ENCODE measurements at places on chromosomes 2 and 18.
A peak's percentile ranks its signal among the peaks of the same experiment; 100 is the strongest.

DNA sequence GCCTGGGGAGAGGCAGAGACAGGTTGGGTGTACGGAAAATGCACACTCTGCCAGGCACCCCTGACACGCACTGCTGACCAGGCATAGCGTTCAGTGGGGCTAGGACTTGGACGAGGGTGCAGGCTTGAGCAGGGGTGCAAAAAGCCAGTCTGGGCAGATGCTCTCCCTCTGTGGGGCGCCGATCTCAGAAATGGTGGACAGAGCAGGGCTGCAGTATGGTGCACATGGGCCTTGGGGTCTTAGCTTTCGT, 1.0 kb upstream of the ARHGEF4 start:
- DNase-seq: no peak

GRCh38 chr2:73006969-73007710, 64.4 kb downstream of the SFXN5 start:
- no peak for DNase-seq

GRCh38 chr2:96325884-96326255, 753 bp downstream of the ITPRIPL1 start:
- DNase-seq: no peak

DNA sequence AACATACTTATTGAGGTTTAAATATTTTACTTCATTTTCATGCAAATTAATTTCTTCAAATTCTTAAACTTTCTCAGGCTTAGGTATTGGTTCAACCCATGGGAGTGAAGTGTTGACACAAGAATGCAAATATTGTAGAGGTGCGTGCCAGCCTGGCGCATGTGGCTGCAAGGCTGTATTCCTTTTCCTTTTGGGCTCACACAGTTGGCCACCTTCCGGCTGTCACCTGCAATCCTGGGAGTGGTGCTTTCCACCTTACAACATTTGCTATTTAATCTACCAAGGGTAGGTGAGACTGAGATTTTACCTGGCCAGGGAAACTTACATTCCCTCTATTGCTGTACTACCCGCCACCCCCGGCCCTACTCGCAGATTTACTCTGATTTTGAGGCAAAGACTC, 141.1 kb downstream of the DCC start:
- no peak for DNase-seq

- DNase-seq: no peak
These were observed 38.3 kb downstream of the TDRD15 start for GRCh38 chr2:21161832-21162614.

DNA sequence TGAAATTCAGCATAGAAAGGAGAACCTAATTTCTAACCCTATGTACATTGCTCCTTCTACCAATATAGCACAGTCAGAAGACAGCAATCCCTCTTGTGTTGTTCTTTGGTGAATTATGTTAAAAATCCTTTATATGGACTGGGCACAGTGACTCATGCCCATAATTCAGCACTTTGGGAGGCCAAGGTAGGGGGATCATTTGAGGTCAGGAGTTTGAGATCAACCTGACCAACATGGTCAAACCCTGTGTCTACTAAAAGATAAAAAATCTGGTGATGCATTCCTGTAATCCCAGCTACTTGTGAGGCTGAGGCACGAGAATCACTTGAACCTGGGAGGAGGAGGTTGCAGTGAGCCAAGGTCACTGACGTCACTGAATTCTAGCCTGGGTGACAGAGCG, 195.6 kb downstream of the TMX3 start:
- DNase-seq: no peak

- no peak for DNase-seq
These were observed 4.8 kb upstream of the SLC38A11 start for GRCh38 chr2:164960159-164960558.

DNA sequence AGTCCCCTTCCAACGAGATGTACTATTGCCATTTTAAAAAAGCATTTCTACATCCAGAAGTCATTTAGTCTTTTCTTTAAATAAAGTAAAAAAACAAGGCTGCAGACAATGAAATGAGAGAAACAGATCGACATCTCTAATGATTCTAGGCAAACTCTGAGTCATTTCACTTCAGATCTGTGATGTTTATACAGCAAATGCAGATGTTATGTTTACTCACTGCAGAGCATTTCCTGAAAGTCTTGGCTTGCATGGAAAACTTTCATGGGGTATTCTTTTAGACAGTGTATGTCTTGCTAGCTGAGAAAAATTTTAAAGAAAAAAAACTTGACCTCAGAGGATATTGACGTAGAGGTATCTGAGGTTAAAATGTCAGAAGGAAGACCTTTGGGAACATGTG, 797.4 kb downstream of the CNTNAP5 start:
- DNase-seq: no peak

GRCh38 chr2:210442457-210442856, 34.1 kb downstream of the LANCL1 start:
- DNase-seq: no peak

DNA sequence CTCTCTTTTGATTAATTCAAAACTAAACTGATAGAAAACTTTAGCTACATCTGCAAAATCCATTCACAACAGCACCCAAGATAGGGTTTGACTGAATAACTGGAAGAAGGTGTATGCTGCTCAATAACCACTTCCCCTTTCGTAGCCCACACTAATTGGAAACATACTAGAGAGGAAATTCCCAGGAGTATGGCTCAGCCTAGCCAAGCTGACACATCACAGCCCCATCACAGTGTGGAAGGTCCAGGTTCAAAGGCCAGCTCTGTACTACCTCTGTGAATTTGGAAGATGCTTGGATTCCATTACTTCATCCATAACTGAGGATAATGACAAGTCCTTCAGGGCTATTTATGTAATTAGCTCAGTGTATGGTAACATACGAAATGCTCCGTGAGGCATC, 185.4 kb downstream of the FBXO15 start:
- DNase-seq: no peak

DNA sequence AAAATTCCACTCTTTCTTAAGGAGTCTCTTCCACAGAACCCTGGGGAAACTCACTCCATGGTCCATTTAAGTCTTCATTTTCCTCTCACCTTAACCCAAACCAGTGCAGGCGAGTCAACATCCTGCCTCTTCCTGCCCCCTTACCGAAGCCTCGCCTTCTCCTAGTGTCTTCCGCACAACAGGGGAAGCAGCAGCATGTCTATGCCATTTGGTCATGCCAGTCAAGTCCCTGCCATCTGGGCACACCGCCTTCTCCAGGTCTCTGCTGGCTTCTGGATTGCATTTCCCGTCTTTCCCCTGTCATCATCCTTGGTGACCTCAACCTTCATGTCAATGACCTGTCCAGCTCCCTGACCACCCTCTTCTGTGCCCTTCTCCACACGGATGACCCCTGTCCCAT, 77.3 kb upstream of the FZD7 start:
- DNase-seq: no peak

DNA sequence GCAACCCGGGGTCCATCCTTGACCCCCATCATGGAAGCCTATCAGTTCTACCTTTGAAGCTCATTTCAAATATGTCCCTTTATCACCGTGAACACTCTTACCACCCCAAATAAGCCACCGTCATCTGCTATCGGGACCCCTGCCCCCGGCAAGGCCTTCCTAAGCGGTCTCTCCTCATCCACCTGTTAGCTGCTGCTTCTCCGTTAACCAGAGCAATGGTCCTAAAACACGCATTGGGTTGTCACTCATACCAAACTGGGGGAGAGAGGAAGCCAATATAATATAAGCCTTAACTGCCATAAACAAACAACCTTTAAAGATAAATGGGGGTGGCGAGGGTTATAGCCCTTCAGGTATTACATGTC, 680 bp downstream of the ASNSD1 start:
- DNase-seq: no peak

- DNase-seq: peak; percentile 67
These were observed 256.0 kb downstream of the KIAA1328 start for GRCh38 chr18:37084912-37085311.

GRCh38 chr18:69397096-69397495, 3.6 kb upstream of the DOK6 start:
- peak; percentile 13 for DNase-seq

DNA sequence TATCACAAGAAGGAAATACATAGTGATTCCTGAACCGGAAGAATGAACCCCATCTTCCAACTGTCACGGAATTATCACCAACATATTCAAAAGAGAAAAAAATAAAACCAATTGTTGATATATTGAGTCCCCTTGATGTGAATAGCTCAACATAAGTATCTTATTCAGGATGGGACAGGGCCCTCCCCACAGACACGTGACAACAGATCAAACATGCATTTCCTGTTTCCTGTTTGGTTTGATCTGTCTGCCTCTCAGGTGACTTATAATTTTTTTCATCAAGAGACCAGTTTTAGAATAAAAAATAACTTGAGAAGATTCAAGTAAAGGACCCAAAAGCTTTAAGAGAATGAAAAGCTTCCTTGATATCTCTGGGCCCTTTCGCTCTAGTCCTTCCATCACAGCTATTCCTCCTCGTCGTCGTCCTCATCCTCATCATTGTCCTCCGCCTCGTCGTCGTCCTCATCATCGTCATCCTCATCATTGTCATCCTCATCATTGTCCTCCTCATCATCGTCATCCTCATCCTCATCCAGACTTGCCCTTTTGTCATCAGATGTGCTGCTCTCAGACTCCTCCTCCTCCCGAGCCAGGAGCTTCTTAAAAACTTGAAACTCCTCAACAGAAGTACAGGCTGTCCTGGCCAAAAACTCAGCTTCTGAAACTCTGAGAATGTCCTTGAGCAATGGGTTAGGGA, 6.3 kb downstream of the MTERF4 start:
- no peak for DNase-seq

DNA sequence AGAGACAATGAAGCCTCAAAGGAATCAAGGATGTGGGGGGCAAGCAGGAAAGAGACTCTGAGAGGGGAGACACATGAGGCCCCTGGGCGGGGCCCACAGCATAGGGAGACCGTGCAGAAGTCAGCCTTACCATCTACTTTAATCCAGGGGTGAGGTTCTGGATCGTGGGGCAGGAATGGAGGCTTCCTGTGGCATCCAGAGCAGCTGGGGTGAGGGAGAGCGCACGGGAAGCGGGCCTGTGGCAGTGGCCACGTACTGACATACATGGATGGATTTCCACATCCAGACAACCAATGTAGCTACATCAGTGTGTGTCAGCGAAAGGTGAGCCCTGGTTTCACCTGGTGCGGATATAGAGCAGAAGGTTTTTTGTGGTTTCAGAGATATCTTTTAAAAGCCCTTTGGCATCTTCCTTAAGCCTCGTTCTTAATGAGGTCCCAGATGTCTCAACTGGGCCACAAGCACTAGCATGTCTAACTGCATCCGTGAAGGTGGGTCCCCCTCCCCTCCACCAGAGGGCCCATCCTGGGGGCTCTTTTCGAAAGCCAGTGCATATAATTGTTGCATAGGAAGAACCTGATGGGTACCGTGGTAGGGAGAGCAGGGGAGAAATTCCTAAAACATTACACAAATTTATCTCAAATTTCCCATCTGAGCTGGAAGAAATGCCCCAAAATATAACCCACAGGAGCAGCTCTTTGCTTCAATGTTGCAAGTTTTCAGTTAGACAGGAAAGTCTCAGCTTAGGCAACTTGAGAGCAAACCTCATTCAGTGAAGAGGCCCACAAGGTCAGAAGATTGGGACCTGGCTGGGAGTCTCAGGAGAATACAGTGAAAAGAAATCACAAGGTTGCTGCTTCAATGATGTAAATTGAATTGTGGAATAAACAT, 90.9 kb downstream of the SP3 start:
- DNase-seq: no peak

GRCh38 chr2:71417300-71418202, 35.8 kb upstream of the DYSF start:
- DNase-seq: no peak

- no peak for DNase-seq
These were observed 81.9 kb downstream of the LRRTM1 start for GRCh38 chr2:80222644-80223043.

DNA sequence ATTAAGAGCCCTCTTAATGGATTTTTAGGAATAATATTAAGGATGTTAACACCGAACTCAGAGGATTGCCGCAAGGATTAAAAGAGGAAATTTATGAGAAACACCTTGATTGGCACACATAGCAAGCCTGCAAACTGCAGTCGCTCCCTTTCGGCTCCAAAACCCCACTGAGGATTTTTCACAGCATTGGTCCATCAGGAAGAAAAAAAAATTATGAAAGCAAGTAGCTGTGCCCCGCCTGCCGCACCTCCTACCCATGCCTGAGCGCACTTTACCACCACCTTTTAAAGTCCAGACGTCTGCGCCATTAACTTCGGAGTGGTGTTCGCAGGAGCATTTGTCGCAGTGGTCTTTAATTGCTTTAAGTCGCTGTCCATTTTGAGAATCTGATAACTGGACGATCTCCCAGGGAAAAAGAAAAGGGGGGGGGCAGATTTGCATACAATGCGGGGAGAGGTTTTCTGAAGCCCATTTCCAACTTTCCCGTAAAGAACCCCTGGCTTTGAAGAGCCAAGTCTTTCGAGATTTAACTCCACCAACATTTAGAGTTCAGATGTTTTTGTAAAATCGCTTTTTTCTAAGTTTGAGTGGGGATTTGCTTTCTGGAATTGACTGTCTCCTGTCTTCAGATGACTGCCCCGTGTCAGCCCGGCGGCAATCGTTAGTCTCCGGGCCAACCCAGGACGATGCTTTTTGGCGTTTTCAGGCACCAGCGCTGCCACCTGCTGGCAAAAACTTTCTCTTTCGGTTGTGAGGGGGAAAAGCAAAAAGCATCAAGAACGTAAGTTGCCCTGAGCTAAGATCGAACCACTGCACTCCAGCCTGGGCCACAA, 913 bp upstream of the TRABD2A start:
- DNase-seq: peak; percentile 85

DNA sequence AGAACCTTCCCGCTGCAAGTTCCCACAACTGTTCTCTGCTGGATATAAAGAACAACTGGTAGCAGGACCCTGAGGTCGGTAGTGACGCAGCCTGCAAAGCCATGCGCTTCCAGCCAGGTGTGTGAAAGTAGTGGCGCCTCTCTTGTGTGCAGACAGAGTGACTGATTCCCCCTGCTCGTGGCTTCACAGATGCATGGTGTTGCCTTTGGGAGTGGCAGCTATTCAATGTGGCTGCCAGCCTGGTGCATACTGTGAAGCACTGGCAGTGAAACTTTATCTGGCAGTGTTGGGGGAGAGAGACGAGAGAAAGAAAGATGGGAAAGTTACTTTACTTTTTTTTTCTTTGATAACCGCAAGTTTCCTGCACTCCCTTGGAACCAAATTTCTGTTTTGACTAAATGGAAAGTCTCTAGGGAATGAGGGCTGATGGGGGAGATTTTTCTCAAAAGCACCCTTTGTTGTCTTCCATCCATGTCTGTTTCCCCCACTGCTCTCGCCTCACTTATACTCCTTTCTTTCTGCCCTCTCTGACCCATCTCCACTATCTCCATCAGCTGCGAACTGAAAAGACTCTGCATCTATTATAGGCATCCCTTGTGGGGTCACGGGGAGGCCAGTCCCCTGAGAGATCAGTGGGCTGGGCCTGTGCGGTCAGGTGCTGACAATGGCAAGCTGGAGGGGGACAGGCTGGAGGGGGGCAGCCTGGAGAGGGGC, 90.0 kb upstream of the TNP1 start:
- DNase-seq: no peak

Data from WTC11 (cell line).